ENCODE measurements at places on chromosomes 2 and 18. TPM values are rescaled to one million over a fixed set of nuclear protein-coding genes. Genes with fewer than 3 reads are reported as not detected.

The CEP192 gene
- 34.8 TPM for total RNA-seq

The MROH2A gene
- total RNA-seq = not detected

The SANBR gene
- 11.4 TPM for total RNA-seq

The TLK1 gene
- 16.9 TPM for total RNA-seq

The CELF4 gene
- 0.18 TPM for total RNA-seq

The SIX3 gene
- not detected for total RNA-seq

The CHRNG gene
- 77.7 TPM for total RNA-seq

The LRP1B gene
- total RNA-seq = 0.84 TPM

The MRPL44 gene
- total RNA-seq = 30.9 TPM

The REG1B gene
- not detected for total RNA-seq

DNA sequence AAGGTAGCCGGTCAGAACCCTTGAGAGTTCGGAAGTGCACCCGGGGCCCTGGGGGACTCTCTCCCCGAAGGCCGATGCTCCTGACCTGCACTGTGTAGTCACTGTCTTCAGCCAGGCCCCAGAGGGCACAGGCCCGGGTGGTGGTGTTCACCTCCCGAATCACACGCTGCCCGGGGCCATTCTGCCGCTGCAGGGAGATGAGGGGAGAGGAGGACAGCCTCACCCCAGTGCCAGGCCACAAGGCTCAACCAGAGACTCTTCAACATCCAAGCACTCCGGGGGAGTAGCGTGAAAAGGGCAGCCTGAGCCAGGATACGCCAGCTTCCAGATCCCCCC lies 1.1 kb downstream of the FNDC4 start:
- peaks cover 26% of the 10 kb centered on the region for H3K27me3 ChIP-seq
- H3K27ac ChIP-seq = no peak overlapping the region
- no peak for DNase-seq

DNA sequence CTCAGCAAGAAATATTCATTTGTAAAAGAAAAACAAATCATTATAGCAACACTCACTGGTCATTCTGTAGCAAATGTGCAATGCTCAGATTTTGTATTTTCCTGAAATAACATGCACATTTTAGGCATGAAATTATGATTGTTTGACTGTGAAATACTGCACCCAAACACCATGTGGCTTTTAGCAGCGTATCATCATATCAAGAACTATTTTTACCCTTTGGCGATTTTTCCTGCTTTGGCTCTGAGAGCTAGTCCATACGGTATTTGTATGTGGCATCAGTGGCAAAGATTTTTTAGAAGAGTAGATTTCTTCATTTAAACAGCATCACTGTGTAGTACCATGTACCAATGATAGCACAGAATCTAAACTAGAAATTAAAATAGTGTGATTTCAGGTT lies 493.1 kb downstream of the NR4A2 start:
- no peak overlapping the region for H3K27ac ChIP-seq
- no peaks in the 10 kb centered on the region for H3K4me1 ChIP-seq
- no peak overlapping the region for H3K4me3 ChIP-seq
- H3K27me3 ChIP-seq = no peaks in the 10 kb centered on the region
- no peaks in the 10 kb centered on the region for H3K36me3 ChIP-seq

DNA sequence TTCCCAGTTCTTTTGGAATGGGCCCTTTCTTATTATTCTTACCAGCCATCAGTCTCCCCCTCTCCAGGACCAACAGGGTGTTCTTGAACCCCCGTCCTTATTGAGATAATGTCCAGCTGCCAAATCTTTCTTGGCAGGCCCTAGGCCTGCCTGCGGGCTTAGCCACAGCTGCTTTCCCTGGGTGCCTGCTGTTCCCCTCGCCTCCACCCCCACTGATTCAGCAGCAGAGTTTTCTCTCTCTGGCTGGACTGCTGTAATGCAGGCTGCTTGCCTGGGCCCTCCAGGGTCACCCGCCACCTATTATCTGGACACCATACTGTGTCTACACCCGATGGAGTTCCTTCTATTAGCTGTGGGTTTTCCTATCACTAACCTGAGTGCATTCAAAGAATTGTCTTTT lies 395.4 kb upstream of the ATP5MC3 start:
- no peak overlapping the region for H3K4me3 ChIP-seq
- H3K27ac ChIP-seq = no peak overlapping the region
- H3K4me1 ChIP-seq = peaks cover 3% of the 10 kb centered on the region
- no peaks in the 10 kb centered on the region for H3K36me3 ChIP-seq
- peak; percentile 22 for DNase-seq

GRCh38 chr2:25567406-25567805 lies 106.0 kb downstream of the DTNB start:
- H3K27me3 ChIP-seq = no peaks in the 10 kb centered on the region
- H3K4me3 ChIP-seq = no peak overlapping the region
- H3K36me3 ChIP-seq = no peaks in the 10 kb centered on the region
- H3K4me1 ChIP-seq = peaks cover 3% of the 10 kb centered on the region
- DNase-seq = peak; percentile 54
- no peak overlapping the region for H3K27ac ChIP-seq

GRCh38 chr2:110860630-110861029 lies 128.3 kb downstream of the ACOXL start:
- H3K36me3 ChIP-seq = no peaks in the 10 kb centered on the region
- no peak overlapping the region for H3K4me3 ChIP-seq
- peaks cover 13% of the 10 kb centered on the region for H3K27me3 ChIP-seq
- peaks cover 18% of the 10 kb centered on the region for H3K4me1 ChIP-seq

- no peaks in the 10 kb centered on the region for H3K27me3 ChIP-seq
- H3K27ac ChIP-seq = no peak overlapping the region
- H3K4me1 ChIP-seq = no peaks in the 10 kb centered on the region
- H3K4me3 ChIP-seq = no peak overlapping the region
Observed at GRCh38 chr2:82478641-82479040, 1980.4 kb downstream of the SUCLG1 start.

DNA sequence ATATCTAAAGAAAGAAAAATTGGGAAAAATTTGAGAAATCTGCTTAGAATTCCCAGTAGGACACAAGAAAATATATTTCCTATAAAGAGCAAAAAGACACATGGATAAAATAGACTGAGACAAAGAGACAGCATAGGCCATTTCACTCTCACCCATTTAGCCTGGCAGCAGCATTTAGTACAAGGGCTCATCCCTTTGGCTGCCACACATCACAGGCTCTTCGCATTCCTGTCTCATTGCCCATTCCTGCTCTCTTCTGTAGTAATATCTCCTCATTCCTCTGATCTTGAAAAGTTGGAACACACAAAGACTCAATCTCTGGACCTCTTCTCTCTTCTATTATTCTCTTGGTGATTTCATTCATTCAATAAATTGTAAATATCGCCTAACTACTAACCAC lies 162.6 kb downstream of the SOX11 start:
- no peaks in the 10 kb centered on the region for H3K4me1 ChIP-seq
- H3K27ac ChIP-seq = no peak overlapping the region
- no peak for DNase-seq
- no peaks in the 10 kb centered on the region for H3K36me3 ChIP-seq
- H3K27me3 ChIP-seq = no peaks in the 10 kb centered on the region

DNA sequence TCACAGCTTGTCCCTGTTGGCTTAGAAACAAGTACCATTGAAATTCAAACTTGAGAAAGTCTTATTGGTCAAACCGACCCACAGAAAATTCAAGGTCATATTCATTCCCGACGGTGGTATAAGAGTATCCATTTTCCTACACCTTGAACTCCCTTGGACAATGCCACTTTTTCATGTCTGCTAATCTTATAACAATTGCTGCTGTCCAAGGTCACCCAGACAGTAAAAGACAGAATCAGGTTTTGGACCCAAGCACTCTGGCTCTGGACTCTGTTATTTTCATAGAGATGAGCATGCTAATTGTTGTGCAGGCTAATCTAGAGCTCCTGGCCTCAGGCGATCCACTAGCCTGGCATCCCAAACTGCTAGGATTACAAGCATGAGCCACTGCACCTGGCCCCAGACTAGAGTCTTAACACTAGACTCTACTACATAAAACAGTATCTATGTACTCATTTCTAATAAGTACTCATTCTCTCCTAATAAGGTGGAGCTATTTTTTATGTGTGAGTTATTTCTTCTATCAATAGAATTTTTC lies 57.8 kb downstream of the C2orf76 start:
- H3K4me3 ChIP-seq = no peak overlapping the region
- H3K36me3 ChIP-seq = no peaks in the 10 kb centered on the region
- DNase-seq = no peak
- H3K27me3 ChIP-seq = no peaks in the 10 kb centered on the region
- H3K27ac ChIP-seq = no peak overlapping the region
- H3K4me1 ChIP-seq = peaks cover 5% of the 10 kb centered on the region

- no peak overlapping the region for H3K27ac ChIP-seq
- no peak for DNase-seq
- no peaks in the 10 kb centered on the region for H3K4me1 ChIP-seq
- no peaks in the 10 kb centered on the region for H3K36me3 ChIP-seq
- no peaks in the 10 kb centered on the region for H3K27me3 ChIP-seq
Observed at GRCh38 chr2:213259266-213259665, 25.0 kb upstream of the SPAG16 start.

DNA sequence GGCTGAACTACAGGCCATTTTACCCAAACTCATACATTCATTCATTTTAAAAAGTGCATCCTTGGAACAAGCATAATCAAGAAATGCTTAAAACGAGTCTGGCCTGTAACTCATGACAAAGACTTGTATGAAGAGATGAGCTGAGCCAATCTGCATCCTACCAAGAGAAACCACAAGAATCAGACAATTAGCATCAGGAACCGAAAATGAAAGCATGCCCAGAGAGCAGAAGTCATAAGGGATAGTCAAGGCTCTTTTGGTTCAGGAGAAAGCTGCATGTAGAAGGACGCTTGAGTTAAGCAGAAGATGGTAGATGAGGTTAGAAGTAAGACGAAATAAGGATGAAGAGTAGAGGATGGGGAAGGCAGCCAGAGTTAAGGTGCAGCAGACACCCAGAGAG lies 137.0 kb upstream of the CTNNA2 start:
- H3K27ac ChIP-seq = no peak overlapping the region
- H3K27me3 ChIP-seq = no peaks in the 10 kb centered on the region
- no peak for DNase-seq
- H3K36me3 ChIP-seq = no peaks in the 10 kb centered on the region
- no peak overlapping the region for H3K4me3 ChIP-seq

GRCh38 chr2:162212366-162212765 lies 30.9 kb downstream of the FAP start:
- no peak overlapping the region for H3K4me3 ChIP-seq
- peaks cover 2% of the 10 kb centered on the region for H3K4me1 ChIP-seq
- no peak for DNase-seq
- H3K36me3 ChIP-seq = no peaks in the 10 kb centered on the region
- no peak overlapping the region for H3K27ac ChIP-seq

DNA sequence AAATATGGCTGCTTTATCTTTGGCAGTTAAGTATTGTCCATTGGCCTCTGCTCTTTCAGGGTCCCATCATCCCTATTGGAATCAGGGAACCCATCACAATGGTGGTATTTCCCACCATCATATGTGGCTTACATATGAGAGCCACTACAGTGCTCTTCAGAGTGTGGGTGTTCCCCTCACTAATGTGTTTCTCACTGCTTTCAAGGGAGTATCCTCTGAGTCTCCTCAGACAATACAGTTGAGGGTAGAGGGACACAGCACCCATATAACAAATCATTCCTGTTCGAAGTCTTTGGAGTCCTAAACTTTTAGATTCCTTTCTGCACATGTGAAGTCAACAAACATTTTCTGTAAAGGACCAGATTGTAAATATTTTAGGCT lies 48.8 kb upstream of the DNAJC10 start:
- H3K27me3 ChIP-seq = no peaks in the 10 kb centered on the region
- H3K4me3 ChIP-seq = no peak overlapping the region
- H3K4me1 ChIP-seq = no peaks in the 10 kb centered on the region
- H3K36me3 ChIP-seq = no peaks in the 10 kb centered on the region
- DNase-seq = no peak

GRCh38 chr2:85907671-85908157 lies 18.9 kb upstream of the ST3GAL5 start:
- H3K27me3 ChIP-seq = peaks cover 3% of the 10 kb centered on the region
- no peak overlapping the region for H3K27ac ChIP-seq
- peaks cover 9% of the 10 kb centered on the region for H3K4me1 ChIP-seq
- no peak for DNase-seq
